Stimulated activated CD4-positive, alpha-beta T cell treated with anti-CD3 and anti-CD28 coated beads, Interleukin-4, amount 100 ng/mL, for 24 hours (primary cell): ENCODE measurements at places on chromosomes 6 and 20.

DNA sequence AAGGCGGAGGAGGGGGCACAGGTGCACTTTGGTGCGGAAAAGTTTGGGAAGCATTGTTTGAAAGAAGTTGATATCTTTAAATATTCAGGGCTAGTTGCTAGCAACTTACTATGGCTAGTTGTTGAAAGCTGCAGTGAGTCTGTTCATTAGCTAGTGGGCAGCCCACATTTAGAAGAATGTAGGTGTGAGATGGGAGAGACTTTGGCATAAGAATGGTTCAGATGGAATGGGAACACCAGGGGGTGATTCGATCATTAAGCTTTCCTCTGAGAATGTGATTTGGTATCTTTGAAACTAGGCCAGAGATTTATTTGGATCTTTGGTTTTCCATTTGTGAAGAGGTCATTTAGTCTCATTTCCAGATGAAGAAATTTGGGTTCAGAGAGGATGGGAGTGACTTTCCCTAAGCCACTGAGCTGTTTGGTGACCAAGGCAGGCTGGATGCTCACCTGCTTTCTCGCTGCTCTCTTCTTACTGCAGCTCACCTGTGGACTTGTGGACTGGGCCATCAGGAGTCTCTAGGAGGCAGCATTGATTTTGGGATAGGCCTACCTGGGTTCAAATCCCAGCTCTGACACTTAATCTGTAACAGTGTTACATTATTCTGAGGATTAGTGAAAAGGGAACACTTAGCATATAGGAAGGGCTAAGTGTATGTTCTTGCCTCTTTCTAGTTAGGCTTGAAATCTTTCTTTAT lies 62.9 kb downstream of the CARMIL1 start:
- DNase-seq, result no peak

GRCh38 chr6:152458648-152459644 lies 178.2 kb downstream of the SYNE1 start:
- no peak for DNase-seq

DNA sequence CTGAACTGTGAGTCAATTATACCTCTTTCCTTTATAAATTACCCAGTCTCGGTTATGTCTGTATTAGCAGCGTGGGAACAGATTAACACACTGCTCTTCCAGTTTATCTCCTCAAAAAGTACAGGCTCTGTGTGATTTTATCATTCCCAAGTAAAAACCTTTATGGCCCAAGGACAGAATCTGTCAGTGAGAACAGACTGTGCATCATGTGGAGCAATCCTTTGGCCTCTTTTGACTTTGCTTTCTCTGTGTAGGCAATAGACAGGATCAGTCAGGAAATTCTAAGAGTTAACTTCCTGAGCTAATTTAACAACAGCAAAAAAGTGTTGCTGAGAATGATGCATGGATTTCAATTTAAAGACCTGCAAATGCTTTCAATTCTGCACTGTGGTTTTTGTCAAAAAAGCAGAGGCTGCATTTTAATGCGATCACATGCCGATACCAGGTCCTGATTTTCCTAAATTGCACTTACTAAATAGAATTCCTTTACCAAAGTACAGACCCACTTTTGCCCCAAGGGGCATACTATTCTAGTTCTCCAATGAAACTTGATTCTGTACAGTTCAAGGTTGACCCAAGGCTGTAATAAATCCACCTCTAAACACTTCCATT lies 246.7 kb upstream of the MARCKS start:
- no peak for DNase-seq

DNA sequence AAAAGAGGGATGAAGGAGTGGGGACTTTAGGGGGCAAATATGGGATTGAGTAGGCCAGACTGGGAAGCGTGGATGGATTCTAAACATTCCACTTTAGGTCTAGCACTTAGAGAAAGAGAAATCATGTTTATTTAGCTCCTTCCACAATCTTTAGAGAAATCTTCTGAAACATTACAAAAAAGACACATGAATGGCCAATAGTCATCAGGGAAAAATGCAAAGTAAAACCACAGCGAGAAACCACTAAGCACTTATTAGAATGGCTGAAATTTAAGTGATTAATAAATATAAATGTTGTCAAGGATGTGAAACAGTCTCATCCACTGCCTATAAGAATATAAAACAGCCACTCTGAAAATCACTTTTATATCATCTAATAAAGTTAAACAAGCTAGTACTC lies 46.9 kb downstream of the HLA-A start:
- no peak for DNase-seq

DNA sequence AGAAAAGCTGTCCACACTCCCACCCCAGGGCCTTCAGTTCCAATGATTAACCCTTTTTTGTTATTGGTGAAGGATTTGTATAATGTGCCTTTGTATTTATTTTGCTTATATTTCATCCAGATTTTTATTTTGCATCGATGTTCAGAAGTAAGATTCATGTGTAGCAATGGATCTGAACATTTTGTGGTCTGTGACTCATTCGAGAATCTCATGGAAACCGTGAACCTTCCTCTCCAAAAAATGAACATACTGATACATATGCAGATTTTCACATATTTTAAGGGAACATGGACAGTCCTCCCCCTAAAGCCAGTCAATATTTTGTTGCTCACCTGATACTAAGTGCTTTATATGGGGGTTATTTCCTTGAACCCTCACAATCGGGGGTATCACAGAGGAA lies 421.8 kb upstream of the SOX4 start:
- no peak for DNase-seq

GRCh38 chr20:10594296-10594868 lies 79.4 kb downstream of the JAG1 start:
- DNase-seq, result no peak

DNA sequence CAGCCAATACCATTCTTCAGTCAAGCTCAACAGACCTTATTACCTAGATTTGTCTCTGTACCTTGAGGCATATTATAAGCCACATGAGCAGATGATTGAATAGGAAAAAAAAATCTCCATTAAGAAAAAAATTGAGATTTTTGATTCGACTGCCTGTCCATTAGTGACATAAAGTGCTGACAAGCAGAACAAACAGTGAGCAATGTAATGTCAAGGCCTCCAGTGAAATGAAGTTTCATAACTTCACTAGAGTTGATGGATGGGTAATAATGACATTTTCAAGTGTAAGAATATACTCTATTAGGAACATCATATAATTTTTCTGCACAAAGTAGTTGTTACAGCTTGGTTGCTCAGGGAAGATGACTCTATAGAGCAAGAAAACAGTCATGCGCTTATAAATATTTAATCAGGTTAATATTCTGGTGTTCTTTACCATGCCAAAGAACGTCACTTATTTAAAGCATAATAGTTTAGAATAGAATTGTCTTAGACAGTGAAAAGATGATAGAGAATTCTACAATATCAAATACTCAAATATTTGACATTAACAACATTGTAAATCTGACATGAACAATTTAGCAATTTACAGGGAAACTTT lies 783.7 kb downstream of the EPHA7 start:
- DNase-seq, result no peak

DNA sequence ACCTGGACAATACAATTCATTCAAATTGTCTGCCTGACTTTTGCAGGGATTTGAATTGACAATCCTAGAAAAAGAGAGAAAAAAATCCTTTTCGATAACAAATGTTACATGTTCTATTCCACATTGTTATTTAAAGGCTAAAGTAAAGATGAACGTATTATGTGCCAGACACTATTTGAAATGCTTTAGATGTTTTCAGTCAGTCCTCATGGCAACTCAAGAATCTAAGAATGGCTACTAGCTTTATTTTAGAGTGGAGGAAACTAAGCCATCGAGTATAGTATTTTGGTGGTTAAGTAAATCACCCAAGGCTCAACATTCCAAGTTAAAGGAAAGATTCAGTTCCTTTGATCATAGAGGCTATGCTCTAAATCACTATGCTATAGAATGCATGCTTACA lies 558.6 kb upstream of the MAN1A1 start:
- no peak for DNase-seq

DNA sequence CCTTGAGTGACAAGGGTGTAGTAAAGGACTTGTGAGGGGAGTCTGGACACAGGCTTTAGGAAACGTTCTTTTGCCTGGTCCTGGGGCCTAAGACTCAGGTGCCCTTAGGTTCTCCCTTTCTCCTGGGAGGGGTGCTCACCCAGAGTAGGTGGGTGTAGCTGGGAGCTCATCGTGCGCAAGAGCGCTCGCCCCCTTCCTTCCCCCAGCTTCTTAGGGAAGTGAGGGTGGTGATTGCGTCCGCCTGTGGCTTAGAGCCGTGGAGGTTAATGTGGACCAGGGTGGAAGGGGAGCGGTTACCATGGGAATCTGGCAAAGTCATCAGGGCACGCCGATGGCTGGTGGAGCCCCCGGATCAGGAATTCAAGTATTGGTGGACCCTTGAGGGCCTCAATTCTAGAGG lies 3.3 kb upstream of the AARS2 start:
- DNase-seq, result no peak
